ENCODE measurements at places on chromosomes 12 and 14. TPM values are rescaled to one million over a fixed set of nuclear protein-coding genes. Genes with fewer than 3 reads are reported as not detected.
A peak's percentile ranks its signal among the peaks of the same experiment; 100 is the strongest.

DNA sequence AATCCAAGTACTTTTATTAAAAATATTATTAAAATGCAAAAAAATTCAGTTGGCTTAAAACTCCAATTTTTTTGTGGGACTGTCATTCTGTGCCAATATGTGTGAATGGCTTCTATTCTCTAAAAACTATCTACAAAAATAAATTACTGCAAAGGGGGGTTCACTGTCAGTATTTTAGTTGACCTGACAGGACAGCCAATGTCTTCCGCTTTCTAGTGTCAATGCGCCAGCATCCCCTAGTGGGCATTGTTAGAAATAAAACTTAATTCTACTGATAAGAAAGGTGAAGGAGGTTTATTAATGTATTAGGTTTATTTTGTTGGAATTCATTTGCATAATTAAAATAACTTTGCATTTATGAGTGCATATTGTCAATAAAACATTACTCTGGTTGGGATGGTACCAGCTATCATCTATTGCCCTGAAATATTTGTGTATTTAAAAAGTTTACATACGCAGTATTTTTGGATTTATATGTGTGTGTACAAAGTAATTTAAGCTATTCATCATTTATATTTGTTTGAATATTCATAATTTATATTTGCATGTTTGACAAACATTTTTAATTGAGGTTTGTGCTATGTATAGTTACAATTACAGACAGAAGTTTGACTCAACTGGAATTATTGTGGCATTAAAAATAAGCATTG lies 527.2 kb downstream of the FLRT2 start:
- DNase-seq = peak; percentile 16

GRCh38 chr12:6699989-6700645 lies 498 bp downstream of the PIANP start:
- no peak for DNase-seq

- peak; percentile 58 for DNase-seq
Measured at GRCh38 chr14:100237735-100238418, 1.1 kb upstream of the YY1 start.

- DNase-seq = no peak
Measured at GRCh38 chr12:108335349-108336119, 3.6 kb downstream of the CMKLR1 start.

DNA sequence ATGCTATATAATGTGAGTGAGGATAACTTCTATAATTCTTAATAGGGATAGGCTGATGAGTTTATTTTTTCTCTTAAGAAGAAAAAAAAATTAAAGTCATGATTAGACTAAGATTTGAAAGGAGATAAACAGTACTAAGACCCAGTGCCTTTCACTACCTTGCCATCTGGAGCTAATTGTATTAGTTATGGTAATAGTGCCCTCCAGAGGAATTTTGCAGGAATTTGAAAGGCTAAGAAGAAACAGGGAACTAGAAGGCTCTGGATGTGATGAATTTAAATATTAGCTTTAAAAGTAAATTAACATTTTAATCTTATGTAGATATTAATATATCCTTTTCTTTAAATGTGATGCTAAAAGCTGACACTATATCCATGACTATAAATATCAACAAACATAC lies 36.6 kb upstream of the PIK3C2G start:
- no peak for DNase-seq

DNA sequence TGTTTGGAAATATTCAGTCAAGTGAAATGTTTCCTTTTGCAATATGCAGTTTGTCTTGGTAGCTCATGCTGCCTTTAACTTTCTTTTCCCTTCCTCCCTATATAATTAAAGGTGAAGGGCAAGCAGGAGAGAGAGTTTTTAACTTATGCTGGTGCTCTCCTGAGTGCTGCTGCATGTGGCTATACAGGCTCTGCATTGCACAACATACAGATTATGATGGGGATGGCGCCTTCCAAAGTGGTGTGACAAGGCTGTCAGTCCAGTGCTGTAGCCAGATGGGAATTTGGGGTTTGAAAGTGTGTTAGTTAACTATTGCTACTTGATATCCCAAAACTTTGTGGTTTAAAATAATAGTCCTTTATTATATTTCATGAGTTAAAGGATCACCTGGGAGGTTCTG lies 199.0 kb downstream of the ATP23 start:
- DNase-seq = no peak

NKX2-8 gene
- total RNA-seq = not detected

GPR33 gene
- not detected for total RNA-seq

- no peak for DNase-seq
Measured at GRCh38 chr14:34179727-34180126, 228.9 kb upstream of the EGLN3 start.

IFI27L1 gene
- total RNA-seq = 7.9 TPM

- no peak for DNase-seq
Measured at GRCh38 chr12:53825246-53826081, 73.7 kb upstream of the CISTR start.

DNA sequence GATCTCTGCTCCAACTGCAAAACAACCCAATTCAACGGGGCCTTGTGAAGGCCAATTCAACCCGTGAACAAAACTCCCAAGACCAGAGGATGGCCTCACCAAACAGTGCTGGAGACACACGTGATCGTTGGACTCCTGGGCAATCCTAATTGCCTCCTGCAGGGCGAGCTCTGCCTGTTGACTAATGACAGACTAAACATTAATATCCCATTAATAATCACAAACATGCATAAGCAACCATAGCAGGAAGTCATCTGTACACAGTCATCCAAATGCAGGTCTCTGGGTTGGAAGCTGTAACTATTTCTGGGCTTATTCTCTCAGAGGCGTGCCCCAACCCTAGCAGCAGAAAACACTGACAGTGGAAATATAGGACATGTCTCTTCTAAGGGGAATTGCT lies 21.0 kb downstream of the ANAPC5 start:
- DNase-seq = no peak

TRMT61A gene
- total RNA-seq = 14.0 TPM

- no peak for DNase-seq
Measured at GRCh38 chr12:41992022-41992421, 152.7 kb downstream of the GXYLT1 start.

GRCh38 chr14:91891101-91891500 lies 23.8 kb upstream of the TC2N start:
- DNase-seq = no peak

CIROP gene
- not detected for total RNA-seq

DIO3 gene
- not detected for total RNA-seq

DNA sequence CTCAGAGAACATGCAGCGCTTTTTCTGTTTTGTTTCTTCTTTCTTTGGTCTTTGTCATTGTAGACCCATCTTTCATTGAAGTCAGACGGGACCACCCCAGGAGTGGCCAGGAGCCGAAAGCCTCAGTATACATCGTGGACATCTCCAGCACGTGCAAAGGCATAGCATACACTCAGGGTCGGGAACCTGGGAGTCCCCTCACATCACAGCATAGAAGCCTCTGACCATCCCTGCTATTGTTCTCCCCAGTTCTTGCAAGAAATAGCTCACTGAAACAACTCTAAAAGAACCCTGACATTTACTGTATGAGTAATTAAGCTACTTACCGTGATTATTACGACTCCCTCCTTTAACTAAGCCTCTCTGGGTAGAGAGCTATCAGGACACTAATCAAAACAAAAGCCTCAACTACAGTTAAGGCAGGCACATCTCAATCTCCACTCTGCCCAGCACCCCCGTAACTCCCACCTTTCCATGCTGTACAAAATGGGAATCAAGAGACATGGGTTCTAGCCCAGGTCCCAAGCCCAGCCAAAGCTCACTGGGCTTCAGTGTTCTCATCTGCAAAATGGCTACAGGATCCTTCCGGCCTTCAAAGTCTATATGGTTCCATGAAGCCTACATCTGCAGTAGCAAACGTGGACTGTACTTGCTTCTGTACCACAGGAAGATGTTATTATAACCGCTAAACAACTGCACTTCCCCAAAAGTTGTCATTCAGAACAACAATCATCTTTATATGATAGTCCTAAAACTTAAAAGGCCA lies 6.7 kb downstream of the CCDC88C start:
- peak; percentile 48 for DNase-seq

DNA sequence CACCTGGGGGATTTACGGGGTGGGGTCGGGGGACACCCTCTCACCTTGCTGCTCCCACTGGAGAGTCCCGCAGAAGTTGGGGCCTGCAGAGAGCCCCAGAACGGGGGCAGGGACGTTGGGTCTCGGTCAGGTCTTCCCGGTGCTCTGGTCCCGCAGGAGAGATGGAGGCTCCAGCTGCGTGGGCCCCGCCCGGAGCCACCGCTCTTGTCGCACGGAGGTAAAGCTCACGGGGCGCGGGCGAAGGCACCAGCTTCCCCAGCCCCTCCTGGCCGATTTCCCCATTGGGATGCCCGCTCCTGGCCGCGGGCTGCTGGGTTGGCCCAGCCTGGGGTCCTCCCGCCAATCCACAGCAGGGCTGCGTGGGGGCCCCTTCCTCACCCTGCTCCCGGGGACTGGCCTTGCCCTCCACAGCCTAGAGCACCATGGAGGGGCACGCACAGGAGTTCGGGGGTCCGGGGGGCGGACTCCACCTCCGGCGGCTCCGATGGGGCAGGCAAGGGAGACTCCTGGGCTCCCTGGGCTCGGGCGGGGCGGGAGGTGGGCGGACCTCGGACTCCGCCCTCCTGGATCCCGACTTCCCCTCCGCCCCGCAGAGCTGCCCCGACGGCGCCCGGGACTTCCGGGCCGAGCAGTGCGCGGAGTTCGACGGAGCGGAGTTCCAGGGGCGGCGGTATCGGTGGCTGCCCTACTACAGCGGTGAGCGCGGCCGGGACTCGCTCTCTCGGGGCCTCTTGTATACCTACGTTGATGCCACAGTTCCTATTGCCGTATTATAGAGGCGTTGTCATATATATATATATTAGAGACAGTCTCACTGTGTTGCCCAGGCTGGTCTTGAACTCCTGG lies 8.4 kb downstream of the PAPLN start:
- DNase-seq = peak; percentile 12

- DNase-seq = no peak
Measured at GRCh38 chr14:32588448-32589320, 259.6 kb downstream of the AKAP6 start.

GPR84 gene
- 0.36 TPM for total RNA-seq

DNA sequence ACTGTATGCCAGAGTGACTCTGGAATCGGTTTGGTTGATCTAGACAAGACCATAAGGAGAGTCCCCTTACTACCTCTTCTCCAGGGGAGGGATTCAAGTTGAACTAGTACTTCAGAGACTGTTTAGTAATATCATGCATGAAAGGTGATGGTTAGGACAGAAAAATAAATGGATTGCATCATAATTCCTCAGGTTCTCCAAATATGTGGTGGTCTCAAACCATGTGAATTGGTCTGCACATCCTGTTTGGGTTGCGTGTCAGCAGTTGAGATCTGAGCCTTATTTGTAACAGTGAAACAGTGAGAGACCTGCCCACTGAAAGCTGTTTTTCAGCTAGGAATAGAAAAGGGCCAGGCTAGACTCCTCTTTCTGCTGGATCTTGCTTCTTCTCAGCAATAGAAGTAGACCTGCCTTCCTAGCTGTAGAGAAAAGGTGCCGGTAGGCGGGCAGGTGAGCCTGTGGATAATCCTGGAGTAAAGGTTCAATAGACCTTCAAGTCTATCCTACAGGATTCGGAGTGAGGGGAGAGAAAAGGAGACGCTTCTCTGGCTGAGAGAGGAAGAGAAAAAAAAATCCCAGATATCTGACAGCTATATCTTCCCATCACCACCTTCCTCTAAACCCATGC lies 258.5 kb upstream of the E2F7 start:
- no peak for DNase-seq

- DNase-seq = peak; percentile 37
Measured at GRCh38 chr12:69239922-69240630, 707 bp downstream of the CPSF6 start.

E2F7 gene
- total RNA-seq = 0.17 TPM

- no peak for DNase-seq
Measured at GRCh38 chr12:121300083-121300819, 3.7 kb upstream of the CAMKK2 start.
